ENCODE measurements at places on chromosomes 16 and 17. TPM values are rescaled to one million over a fixed set of nuclear protein-coding genes. Genes with fewer than 3 reads are reported as not detected.

Gene RAB37
- 0.33 TPM for total RNA-seq

Gene TENT4B
- total RNA-seq, result 12.9 TPM

Gene ALOX15
- total RNA-seq, result not detected

Gene SLFN14
- total RNA-seq, result not detected

Gene WDR45B
- 72.4 TPM for total RNA-seq

Gene ZDHHC1
- total RNA-seq, result 8.1 TPM

Gene ABCC3
- 29.7 TPM for total RNA-seq

Gene CALB2
- total RNA-seq, result 0.46 TPM

Gene MAP2K6
- 0.72 TPM for total RNA-seq

Gene CX3CL1
- total RNA-seq, result 4.2 TPM

Gene LITAFD
- not detected for total RNA-seq

All from smooth muscle cell of the pulmonary artery (primary cell).